CD4-positive, alpha-beta T cell treated with Interleukin-2 at 100 ng/mL for 4 hours (primary cell): ENCODE measurements at places on chromosomes 5 and 9.
A peak's percentile ranks its signal among the peaks of the same experiment; 100 is the strongest.

DNA sequence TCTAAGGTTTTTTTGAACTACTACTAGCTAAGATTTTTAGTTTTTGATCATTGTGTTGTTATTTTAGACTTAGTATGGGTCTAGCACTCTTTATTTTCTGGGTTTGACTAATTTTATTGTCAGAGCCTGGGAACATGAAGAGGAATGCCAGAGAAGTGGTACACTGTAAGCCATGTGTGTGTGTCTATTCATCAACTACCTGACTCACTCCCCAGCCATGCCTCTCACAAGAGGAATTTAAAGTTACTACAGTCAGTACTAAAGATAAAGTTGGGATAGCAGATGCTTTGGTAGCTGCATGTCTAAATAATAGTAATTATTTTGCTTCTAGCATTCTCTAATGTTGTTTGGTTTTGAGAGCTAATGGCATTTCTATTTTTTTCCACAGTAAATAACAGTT is 264.8 kb downstream of the CSNK1G3 start:
- DNase-seq: no peak

GRCh38 chr5:1732238-1732941 is 67.2 kb downstream of the MRPL36 start:
- DNase-seq: no peak

DNA sequence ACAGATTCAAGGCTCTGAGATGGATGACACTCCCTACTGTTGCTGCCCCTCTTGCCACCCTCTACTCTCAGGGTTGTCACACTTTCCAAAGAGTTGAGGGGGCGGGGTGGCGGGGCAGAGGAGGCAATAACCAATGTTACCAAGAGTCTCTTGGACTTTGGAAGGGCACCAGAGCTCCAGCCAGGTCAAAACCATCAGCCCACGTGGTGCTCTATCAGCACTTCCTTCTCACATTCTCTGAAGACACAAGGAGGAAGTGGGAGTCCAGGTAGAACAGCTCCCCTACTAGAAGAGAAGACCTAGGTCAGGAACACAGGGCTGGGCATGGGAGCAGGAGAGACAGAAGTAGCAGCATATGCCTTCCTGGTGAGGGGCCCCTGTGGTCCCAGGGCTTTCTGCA is 33.0 kb upstream of the PIK3R1 start:
- DNase-seq: no peak

- no peak for DNase-seq
Observed at GRCh38 chr5:51225789-51226742, 157.2 kb upstream of the ISL1 start.

- no peak for DNase-seq
Observed at GRCh38 chr5:115435065-115435777, 109.4 kb downstream of the FEM1C start.

DNA sequence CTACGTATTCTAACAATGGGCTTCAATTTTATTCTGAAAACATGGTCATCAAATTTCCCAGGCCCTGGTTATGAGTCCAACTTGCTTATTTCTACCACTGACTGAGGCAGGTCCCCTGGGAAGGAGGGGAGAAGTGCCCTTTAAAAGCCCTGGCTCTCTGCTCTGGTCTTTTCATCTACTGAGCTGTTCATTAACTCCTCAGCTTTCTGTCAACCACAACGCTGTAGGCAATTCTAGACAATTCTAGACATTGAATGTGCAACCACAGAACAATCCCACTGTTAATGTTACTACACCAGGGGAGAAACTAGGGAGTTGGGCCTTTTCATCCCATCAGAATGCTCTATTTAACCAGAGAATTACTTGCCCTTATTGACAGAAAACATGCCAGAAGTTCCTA is 10.0 kb downstream of the MOCS2 start:
- DNase-seq: no peak

DNA sequence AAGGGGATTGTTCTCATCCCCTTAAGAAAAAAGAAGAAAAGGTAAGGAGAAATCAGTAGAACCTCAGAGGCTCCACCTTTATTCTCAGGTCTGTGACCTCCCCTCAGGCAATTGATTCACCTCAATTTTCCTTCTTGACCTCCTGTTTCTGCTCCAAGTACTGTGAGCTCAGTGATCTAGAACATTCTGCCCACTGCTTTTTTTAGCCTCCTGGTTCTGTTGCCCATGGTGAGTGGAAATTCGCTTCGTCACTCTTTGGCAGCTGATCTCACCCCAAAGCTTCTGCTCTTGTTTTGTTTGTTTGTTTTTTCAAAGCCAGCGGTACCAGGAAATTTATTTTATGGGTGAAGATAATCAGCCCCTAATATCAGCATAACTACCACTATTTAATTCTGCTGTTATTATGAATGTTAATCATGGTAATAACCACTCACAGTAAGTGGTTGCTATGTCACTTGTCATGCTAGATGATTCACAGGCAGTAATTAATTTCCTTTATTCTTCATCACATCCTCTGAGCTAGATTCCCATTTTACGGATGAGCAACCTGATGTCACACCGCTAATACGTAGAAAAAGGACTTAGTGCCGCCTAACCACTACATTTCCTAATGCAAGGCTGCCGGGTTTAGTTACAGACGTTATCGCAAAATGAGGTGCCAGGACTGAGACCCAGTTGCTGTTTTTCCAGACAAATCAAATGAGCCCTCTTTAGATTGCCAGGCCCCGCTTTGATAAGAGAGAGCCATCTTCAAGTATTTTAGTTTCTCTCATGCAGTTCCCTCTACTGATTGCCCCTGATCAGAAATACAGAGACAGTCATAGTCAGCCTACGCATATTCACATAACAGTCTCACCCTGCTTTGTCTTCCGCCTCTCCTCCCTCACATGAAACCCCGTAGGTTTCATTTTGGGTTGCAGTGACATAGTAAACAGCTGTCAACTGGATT is 78.2 kb downstream of the CYFIP2 start:
- peak; percentile 28 for DNase-seq

GRCh38 chr9:75359638-75360037 is 271.3 kb downstream of the OSTF1 start:
- no peak for DNase-seq

- no peak for DNase-seq
Observed at GRCh38 chr9:136846376-136847087, 2.7 kb upstream of the PHPT1 start.

GRCh38 chr5:35735718-35736117 is 118.1 kb downstream of the SPEF2 start:
- DNase-seq: no peak

- DNase-seq: no peak
Observed at GRCh38 chr9:114769624-114770023, 36.2 kb downstream of the TNFSF15 start.

DNA sequence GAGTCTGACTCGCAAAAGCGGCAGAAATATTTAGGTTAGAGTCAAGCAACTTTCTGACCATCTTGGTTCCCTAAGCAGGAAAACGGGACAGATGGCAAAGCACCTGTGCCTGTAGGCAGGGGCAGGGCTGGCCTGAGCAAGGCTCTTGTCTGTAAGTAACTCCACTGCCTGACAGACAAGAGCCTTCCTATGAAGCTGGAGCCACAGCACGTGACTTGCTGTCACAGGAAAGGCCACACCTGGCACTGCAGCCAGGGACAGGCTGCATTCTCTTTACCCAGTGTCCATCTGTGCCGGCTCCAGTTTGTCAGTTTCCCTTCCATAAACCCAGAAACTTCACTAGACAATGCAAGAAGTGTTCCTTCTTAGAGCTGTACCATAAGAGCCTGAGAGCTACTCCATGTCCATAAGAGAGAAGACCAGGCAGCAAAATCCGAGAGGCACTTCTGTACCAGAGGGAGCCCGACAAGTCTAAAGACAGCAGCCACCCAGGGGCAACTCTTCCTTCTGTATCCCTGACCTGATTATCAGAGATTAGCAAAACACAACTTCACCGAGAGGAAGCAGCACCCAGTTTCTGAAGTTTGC is 78.1 kb downstream of the GPR21 start:
- no peak for DNase-seq

- no peak for DNase-seq
Observed at GRCh38 chr9:127644943-127645342, 32.9 kb downstream of the STXBP1 start.

GRCh38 chr9:79263628-79264027 is 308.1 kb upstream of the TLE4 start:
- DNase-seq: no peak

- no peak for DNase-seq
Observed at GRCh38 chr9:135229701-135230385, 142.4 kb downstream of the OLFM1 start.

DNA sequence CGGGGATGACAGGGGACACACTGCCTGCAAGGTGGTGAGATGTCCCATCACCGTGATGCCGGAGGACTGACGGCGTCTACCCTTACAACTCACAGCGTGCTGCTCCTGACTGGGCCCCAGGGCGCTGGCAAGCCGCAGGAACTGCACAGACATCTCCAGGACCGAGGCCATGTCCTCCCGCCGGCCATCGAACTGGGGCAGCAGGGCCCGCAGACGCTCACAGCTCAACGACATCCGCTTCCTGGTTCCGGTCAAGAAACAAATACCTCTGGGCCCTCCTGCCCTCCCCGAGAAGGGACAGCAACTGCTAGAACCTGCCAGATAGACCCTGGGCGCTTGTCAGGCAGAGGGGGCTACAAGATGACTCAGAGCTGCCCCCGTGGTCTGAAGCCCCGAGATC is 1.0 kb downstream of the SOHLH1 start:
- DNase-seq: no peak

DNA sequence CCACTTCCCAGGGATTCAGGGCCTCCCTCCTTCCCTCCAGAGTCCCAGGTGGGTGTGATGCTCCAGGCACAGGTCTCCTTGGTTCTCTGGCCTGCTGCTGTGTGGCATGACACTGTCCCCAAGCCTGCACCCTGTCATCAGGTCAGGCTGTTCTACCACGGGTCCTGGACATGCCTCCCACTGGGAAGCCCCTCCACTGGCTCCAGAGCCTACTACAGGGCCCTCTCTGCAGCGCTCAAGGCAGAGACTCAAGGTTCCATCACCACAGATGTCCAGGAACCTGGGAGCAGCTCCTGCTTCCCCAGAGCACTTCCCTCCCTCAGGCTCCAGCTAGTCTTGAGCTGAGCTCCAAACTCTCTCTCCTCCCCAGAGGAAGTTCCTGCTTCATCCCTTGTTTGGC is 237.3 kb downstream of the PBX3 start:
- DNase-seq: no peak

- DNase-seq: no peak
Observed at GRCh38 chr5:120388016-120388781, 75.9 kb upstream of the PRR16 start.

DNA sequence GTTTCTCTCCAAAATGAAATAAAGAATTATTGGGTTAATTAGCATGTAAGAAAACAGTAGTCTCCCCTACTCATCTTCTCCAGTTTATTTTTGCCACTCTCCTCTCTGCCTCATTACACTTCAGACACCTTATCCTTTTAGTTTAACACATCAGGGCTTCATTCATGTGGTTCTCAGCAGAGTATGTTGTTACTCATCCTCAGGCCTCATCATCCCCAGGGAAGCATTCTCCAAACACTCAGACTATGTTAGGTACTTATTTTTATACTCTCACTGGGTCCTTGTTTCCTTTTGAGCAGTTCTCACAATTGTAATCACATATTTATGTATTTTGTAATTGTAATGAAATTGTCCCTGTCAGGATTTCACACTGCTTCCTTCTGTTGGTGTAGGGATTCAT is 470.5 kb downstream of the PDE4D start:
- no peak for DNase-seq

DNA sequence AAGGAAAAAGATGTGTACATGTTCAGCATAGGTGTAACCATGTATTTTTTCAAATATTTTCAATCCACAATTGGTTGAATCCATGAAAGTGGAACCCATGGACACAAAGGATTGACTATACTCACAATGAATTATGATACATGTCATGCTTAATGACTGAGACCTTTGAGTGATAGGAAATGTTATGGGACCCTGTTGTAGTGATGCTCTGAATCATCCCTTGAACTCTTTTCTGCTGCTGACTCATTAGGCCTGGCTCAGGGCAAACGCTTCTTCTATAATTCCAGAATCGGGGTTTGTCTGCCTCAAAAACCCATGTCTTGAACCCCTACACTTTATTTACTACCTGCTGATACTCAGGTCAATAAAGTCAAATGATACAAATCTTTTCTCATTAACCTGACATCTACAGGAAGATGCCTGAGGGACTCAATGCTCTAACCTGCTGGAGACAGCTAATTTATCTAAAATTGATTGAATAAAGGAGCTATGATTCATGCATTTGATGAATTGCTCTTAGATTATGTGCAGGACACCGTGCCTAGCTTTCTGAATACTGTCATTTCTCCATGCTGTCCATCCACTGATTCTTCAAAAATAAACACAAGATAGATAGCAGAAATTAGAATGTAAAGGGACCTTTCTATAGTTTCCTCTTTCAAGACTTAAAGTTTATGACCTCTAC is 260.1 kb downstream of the PRELID2 start:
- DNase-seq: no peak

- no peak for DNase-seq
Observed at GRCh38 chr5:173878224-173878967, 9.8 kb upstream of the CPEB4 start.

- DNase-seq: no peak
Observed at GRCh38 chr9:6714176-6714575, 43.6 kb upstream of the KDM4C start.

DNA sequence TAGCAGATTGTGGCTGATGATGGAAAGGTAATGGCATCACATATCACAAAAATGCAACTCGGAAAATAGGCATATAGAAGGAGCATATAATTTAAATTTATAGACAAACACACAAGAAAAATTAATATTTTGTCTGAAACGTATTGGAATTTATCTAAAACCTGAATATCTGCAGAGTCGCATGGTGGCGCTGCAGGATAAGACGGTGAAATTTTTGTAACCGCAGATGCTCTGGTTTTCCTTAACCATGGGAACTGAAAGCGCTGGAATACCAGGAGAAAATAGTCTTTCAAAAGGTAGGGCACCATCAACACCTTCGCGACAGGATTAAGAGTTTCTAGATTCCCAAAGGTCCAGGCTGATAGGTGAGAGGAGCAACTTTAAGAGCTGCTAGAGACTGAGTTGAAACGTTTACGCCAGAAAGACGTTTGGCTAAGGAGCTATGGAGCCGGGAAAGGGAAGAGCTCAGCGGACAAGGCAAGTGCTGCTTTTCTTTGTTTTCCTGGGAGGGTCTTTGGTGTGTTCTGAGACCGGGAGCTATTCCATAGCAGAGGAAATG is 11.0 kb upstream of the PCDHB15 start:
- no peak for DNase-seq

DNA sequence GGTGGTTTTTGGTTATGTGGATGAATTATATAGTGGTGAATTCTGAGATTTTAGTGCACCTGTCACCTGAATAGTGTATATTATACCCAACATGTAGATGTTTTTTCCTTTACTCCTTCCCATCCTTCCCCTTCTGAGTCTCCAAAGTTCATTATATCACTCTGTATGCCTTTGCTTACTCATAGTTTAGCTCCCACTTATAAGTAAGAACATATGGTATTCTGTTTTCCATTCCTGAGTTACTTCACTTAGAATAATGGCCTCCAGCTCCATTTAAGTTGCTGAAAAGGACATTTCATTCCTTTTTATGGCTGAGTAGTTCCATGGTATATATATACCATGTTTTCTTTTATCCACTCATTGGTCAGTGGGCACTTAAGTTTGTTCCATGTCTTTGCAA is 161.6 kb upstream of the CD180 start:
- no peak for DNase-seq
